ENCODE measurements at places on chromosomes 3 and 15.

DNA sequence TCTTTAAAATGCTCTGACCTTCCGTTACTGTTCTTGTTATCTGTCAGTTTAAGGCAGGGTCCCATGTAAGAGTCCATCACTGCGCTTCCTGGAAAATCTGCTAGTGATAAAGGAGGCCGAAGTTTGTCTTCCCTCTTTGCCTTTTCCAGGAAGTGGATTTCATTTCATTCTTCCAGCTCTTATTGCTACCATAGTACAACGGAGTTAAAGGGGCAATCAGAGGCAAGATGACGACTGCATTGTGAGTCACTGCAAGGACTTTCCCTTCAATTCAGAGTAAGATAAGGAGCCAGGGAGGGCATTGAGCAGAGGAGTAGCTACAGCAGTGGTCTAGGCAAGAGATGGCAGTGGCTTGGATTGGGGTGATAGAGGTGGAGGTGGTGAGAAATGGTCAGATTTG, 17.2 kb upstream of the DET1 start:
- no peak for DNase-seq

DNA sequence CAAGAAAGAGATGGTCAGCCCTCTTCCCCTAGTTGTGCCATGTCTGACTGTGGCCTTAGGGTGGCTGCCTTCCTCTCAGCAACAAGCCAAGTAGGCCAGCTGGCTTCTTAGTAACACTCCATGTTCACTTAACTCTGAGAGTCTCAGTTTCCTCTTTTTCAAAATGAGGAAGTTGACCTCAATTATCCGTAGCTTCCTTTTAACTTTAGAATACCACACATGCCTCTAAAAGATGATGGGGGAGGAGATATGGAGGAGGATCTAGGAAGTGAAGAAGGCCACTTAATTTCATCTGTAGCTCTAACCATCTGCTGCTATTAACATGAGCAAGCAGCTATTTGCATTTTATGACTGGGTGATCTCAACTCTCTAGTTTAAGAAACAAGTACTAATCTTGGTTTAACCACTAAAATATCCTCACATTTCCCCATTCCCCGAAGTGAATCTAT, 32.9 kb downstream of the CD200R1L start:
- DNase-seq = no peak

DNA sequence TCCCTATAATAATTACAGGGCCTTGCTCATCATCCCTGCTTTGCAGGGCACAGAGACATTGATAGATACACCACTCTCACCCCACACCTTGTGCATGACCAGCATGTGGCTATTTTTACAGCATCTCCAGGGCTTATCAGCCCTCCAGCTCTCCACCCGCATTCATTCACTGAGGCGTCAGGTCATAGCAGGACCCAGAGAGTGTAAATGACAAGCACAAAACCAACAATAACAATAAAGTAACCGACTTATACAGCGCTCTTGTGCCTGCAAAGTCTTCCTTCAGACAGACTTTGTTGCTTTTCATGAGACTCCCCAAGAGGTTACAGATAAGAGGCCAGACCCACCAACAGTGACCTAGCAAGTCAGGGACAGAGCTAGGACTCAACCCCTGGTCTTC, 80.7 kb downstream of the TLE3 start:
- no peak for DNase-seq

GRCh38 chr3:133837487-133838295, 32.1 kb downstream of the SRPRB start:
- no peak for DNase-seq

GRCh38 chr15:34182942-34183341, 27.0 kb downstream of the KATNBL1 start:
- DNase-seq = no peak

- no peak for DNase-seq
Measured at GRCh38 chr15:88447206-88447605, 20.0 kb downstream of the MRPL46 start.

DNA sequence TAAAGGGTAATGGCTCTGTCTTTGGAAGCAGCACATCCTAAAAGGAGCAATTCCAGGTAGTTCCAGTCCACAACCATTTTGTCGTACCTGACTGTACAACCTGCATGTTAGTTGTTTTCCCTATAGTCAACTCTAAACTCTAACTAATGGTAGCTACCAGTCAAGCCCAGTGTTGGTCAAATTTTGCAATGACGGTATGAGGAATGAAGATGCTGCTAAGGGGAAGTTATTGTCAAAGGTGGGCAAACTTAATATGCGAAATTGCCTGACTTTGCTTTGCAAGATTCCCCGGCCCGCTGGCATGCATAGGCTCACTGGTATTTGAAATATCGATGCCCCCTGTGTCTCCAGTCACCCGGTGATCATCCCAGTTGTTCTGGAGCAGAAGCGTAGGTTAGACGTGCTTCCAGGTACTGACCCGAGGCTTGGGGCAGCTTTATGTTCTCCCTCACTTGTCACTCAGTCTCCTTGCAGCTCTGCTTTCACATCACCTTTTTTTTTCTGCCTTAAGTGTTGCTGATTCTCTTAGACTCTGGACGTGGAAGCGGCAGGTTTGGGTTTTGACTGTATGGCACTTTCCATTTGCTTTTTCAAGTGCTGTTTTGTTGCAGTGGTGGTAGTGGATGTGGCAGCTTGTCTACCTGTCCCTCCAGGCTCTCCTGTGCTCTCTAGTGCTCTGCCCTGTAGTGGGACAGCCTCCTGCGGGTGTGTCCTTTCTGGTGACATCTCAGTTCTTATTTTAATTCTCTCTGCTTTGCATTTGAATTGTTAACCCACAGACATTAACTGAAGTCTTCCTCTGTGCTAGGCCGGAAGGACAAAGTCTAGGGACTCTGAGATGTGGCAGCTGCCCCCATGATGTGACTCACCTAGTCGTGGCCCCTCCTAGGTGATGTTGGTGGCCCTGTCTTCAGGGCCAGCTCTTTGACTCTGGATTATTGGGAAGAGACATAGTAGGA, 95.8 kb upstream of the UMPS start:
- no peak for DNase-seq
